ENCODE measurements at places on chromosomes 3 and 15.

DNA sequence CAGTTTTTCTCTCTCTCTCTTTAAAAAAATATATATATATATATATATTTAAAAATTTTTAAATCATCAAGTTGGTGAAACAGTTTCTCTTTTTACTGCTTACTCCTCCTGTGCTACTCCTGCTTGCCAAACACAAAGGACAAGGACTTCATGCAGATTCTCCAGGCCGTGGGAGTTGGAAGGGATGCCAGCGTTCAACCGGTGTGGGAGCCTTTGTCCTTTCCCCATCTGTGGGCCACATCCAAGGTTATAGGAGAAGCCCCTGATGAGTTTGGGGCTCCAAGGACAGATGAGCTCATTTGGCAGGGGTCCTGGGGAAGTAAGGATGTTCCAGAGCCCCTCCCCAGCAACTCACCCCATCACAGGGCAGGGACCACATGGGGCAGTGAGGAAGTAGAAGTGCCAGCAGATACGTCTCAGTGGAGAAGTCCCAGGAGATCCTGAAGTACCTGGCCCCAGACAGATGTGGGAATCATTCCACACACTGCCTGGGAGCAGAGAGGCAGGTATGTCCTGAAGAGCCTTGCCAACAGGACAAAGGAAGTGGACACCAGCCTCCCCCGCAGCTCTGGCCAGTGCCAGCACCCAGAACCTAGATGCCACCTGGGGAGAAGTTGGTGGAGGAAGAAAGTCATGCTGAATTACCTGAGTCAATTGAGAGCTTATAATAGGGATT is 36.6 kb downstream of the CCK start:
- no peak for DNase-seq

DNA sequence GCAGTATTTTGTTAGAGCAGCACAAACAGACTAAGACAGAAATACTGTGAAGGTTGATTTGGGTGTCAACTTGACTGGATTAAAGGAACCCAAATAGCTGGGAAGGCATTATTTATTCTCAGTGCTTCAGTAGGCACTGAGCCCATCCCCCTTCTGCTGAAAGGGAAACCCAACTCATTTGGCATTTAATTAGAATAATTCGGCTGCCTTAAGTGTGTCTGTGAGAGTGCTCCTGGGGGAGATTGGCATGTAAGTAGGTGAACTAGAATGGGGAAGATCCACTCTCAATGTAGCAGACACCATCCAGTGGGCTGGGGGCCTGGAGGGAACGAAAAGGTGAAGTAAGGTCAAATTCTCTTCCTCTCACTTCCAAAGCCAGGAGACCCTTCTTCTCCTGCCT is 20.5 kb upstream of the SLCO3A1 start:
- no peak for DNase-seq

GRCh38 chr3:27658741-27659140 is 63.4 kb downstream of the EOMES start:
- DNase-seq = no peak

DNA sequence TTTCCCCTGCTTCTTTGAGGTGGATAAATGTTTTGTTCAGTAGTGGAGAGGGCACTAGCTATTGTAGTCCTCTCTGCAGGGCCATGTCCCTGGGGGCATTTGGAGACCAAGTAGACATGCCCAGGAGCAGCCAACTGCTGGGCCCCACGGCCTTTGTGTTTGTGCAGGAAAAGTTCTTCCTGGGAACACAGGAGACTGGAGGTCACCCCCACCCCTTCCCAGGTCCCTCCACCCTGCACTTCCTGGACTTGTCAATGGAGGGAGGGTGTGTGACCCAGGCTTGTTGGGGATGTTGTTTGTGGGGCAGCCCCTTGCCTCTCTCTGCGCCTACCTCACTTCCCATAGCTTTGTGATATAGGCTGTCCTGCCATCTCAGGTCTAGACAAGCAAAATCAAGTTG is 317.0 kb upstream of the LRRFIP2 start:
- DNase-seq = no peak

GRCh38 chr15:26028086-26028740 is 165.1 kb upstream of the ATP10A start:
- no peak for DNase-seq

Measured in left renal pelvis (tissue), 4 donors.